SW480 (cell line): ENCODE measurements at places on chromosomes 2 and 18.

GRCh38 chr2:231351648-231352047 lies 43.9 kb upstream of the B3GNT7 start:
- no peak for DNase-seq

- no peak for DNase-seq
Observed at GRCh38 chr2:1494257-1494656, 81.0 kb downstream of the TPO start.

GRCh38 chr2:25757906-25758305 lies 84.5 kb upstream of the DTNB start:
- DNase-seq, result no peak

GRCh38 chr2:224968051-224968450 lies 74.2 kb downstream of the DOCK10 start:
- DNase-seq, result no peak

GRCh38 chr2:115303-115702 lies 69.0 kb upstream of the FAM110C start:
- DNase-seq, result peak; percentile 72

GRCh38 chr18:12287684-12288402 lies 20.2 kb upstream of the TUBB6 start:
- peak; percentile 90 for DNase-seq

DNA sequence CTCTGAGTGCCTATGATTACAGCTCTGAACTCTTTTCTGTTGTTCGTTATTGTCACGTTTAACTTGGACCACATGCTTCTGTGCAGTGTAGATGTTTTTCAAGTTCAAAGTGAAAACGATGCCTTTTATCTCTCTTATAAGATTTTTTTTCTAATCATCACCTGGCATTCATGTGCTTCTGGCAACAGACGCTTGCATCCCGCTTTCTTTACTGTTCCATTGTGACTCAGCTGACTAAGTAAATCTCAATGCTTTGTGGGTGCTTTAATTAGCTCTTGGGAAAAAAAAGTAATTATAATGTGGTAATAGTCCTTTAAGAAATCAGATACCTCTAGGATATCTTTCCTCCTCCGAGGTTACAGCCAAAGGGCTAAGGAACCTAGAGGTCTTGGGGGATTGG lies 31.2 kb upstream of the RMP24 start:
- peak; percentile 42 for DNase-seq

DNA sequence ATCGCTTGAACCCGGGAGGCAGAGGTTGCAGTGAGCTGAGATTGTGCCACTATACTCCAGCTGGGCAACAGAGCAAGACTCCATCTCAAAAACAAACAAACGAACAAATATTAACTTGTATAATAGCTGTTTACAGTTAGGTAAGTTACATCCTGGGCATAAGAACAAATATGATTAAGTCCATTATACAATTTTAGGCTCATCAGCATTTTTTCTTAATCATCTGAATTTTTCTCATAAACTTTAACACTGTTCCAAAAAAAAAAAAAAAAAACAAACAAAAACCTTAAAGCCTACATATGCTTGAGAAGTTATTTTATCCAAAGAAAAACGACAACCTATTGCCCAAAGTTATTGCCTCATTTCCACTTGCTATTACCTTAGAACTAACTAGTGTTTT lies 1042.5 kb downstream of the DPP10 start:
- DNase-seq, result no peak

DNA sequence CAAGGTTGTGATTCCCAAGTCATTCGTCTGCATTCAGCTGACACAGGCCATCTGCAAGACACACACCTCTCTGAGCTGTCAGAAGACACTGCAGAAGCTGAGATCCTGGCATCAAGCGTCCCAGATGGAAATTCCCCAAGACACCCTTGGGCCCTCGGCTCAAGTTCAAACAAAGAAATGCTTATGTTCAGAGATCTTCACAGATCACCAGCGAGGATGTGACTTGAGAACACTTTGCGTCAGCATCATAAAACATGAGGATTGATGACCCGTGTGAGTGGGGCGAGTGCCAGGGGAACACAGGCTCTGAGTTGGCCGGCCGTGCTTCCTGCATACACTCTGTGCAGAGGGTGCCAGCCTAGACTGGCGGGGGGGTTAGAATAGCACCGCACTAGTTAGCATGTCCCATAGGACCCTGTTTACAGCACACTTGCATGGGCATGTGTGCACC lies 36.8 kb downstream of the KCNIP3 start:
- DNase-seq, result peak; percentile 84

- DNase-seq, result no peak
Observed at GRCh38 chr2:173588931-173589369, 234.3 kb downstream of the CDCA7 start.

DNA sequence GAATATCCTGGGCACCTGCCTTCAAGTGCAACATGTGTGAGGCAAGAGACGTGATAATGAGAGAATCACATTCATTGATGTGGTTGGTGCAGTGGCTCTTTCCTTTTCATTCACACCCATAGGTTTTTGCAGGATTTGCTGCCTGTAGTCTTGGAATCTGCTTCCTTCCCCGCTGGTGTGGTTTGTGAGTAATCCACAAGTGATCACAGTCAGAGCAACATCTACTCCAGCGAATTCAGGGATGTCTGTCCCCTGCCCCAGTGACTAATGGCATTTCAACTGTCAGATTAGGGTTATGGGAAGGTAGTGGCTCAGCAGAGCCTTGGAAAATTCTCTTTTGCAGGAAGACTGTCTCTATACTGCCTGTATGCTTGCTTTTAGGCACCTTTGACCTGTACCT lies 225.5 kb upstream of the RBMS1 start:
- DNase-seq, result peak; percentile 44

- no peak for DNase-seq
Observed at GRCh38 chr18:22856870-22857269, 76.3 kb upstream of the RBBP8 start.

- DNase-seq, result no peak
Observed at GRCh38 chr18:79870301-79871025, 72.7 kb downstream of the KCNG2 start.

DNA sequence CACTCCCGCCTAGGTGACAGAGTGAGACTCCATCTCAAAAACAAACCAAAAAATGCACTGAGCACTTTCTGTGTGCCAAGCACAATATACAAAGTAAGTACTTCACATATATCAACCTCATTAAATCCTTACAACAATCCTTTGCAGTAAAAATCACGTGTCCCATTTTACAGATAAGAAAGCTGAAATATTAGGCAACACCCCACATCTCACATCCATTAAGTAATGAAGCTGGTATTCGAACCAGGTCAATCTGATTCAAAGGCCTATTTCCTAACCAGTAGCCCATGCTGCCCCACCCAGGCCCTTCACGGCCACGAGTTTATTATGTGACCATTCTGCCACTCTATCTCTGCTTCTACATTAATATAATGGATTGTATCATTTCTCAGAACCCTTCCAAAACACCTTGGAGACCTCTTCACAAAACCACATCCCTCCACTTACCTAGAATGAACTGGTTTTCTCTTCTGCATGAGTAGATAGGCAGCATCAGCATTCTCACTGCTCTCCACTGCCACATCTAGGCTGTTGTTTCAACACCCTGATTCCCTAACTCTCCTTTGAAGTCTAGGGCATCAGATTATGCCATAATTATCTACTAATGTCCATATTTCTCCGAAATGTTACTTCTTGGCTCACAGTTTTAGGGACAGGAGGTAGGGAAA lies 3.1 kb upstream of the EXOC6B start:
- no peak for DNase-seq

GRCh38 chr2:210198326-210198725 lies 26.9 kb downstream of the ACADL start:
- DNase-seq, result no peak

- no peak for DNase-seq
Observed at GRCh38 chr2:150468350-150468960, 19.0 kb downstream of the RND3 start.

DNA sequence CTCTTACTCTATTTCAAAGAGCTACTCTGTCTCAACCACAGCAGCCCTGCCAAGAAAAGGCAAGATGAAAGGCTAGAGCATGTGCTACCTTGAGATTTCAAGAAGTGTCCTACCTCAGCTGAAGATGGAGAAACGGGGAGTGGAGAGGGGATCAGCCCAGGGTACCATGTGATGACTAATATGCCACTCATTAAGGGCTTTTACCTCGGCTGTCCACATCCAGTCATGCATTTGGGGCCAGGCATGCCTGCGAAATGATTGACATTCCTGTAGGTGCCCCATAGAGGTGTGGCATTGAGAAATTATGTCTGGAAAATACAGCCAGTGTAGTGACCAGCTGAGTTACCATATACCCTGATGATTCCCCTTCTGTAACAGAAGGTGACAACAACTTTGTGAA lies 96.1 kb downstream of the NRP2 start:
- peak; percentile 39 for DNase-seq

DNA sequence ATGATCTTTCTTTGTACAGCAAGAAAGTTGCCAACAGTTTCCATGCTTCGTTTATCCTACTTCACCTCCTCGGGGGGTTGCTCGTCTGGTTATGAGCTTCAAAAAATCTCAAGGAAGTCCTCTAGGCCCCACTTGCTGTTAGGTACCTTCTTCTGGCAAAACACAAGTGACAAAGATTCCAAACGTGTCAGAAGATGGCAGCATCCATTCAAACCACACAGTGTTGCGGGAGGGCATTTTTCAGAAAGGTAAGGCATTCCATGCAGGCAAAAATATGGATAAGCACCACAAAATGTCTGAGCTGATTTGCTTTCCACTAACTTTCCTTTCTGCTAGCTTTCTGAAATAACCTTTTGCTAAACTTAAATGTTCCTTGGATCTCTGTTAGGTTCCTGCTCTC lies 13.2 kb upstream of the OR6B3 start:
- DNase-seq, result no peak

DNA sequence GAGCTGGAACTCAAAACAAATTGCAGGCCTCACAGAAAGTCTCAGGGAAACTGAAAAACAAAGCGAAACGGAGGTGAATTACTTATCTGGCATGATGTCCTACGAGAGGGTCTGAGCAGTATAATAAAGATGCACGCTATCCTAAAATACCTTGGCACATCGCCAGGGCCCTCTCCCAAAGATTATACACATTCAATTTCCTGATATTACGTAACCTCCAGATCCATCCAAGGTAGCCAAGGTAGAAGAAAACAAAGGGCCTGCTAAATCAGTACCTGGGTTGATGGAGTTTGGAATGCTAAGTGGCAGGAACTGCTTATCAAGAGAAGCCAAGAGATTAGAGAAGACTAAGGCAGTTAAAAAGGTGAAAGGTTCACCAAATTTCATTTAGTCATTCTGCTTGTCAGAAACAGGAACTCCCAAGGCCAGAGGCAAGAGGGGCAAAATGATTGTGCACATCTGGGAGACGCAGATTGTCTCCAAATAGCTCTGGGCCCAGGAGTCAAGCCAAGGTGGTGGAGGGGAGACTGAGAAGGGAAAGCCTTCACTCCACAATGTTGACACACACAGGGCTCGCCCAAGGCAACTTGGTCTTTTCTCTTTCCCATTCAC lies 236.8 kb upstream of the ATP5MC3 start:
- no peak for DNase-seq

- DNase-seq, result no peak
Observed at GRCh38 chr2:143649226-143649740, 520.1 kb downstream of the ARHGAP15 start.

DNA sequence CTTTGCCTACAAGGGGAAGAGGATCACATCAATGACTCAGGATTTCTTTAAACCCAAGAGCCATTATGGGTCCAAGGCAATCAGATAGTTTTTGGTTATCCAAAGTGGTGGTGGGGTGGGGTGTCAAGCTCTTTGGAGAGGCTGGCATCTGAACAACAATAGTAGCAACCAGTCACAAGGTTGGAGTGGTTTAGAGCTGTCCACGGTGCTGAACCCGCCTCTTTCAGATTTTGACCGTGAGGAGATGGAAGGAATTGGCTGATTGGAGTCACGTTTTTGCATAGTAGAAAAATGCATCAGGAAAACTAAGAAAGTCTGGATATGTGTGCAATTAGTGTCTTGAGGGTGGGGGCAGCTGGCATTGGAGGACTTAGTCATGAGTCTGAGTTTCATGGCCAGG lies 159.9 kb downstream of the LOXHD1 start:
- DNase-seq, result peak; percentile 8

DNA sequence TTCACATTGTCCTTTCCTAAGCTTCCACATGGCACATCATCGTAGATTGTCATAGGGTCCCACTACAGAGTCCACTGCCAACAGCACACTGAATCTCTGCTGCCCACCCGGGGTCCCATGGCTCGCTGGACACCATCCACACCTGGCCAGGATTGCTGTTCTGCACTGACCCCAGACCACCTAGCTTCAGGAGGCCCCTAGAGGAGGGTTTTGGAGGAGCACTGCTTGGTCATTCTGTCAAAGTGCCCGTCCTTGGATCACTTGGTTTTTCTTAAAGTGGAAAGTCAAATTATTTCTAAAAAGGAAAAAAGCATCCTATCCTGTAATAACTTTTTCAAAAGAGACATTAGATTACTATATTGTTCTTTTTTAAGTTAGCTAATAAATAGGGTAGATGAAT lies 59.0 kb downstream of the CHRNA1 start:
- DNase-seq, result no peak

- DNase-seq, result no peak
Observed at GRCh38 chr2:238182362-238182761, 21.1 kb downstream of the ILKAP start.

- DNase-seq, result no peak
Observed at GRCh38 chr2:233056961-233057605, 3.1 kb upstream of the INPP5D start.

GRCh38 chr2:99489063-99489760 lies 605 bp downstream of the REV1 start:
- peak; percentile 57 for DNase-seq

- peak; percentile 60 for DNase-seq
Observed at GRCh38 chr2:55115761-55116597, 65.7 kb upstream of the RTN4 start.

GRCh38 chr2:29070526-29070925 lies 3.8 kb downstream of the PCARE start:
- DNase-seq, result no peak

GRCh38 chr2:220300806-220301205 lies 673.4 kb downstream of the SLC4A3 start:
- DNase-seq, result no peak

DNA sequence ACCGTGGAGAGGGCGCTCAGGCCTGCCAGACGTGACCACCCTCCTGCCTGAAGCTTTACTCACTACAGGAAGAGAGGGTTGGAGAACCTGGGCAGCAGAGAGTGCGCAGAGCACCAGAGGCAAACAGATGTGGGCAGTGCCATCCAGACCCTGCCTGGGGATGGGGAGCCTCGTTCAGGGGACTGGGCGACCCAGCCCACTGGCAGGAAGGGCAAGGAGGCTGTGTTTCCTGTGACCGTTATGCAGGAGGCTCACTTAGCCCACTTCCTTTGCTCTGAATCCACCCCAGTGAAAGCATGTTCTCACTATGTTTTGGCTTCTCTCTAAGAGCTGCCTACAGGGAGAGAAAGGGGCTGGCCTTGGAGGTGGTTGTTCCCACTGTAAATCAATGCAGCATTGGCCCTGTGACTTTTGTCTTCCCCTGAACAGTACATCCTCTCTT lies 23.0 kb upstream of the ACKR3 start:
- DNase-seq, result no peak

- peak; percentile 55 for DNase-seq
Observed at GRCh38 chr2:20103530-20103929, 52.1 kb upstream of the LAPTM4A start.
